ENCODE measurements at places on chromosomes 11 and 22.

GRCh38 chr11:15035283-15035682 lies 38.1 kb upstream of the CALCB start:
- DNase-seq: no peak

- no peak for DNase-seq
Measured at GRCh38 chr11:76661306-76661751, 9.2 kb downstream of the LRRC32 start.

- DNase-seq: no peak
Measured at GRCh38 chr11:114209904-114210303, 86.3 kb upstream of the NNMT start.

GRCh38 chr11:962688-963087 lies 37.0 kb downstream of the AP2A2 start:
- DNase-seq: no peak

- no peak for DNase-seq
Measured at GRCh38 chr11:32400196-32400595, 35.1 kb downstream of the WT1 start.
